ENCODE measurements at places on chromosomes 7 and 10.

GRCh38 chr7:158487631-158488151, 99.9 kb downstream of the PTPRN2 start:
- H3K36me3 ChIP-seq: no peaks in the 10 kb centered on the region
- no peaks in the 10 kb centered on the region for H3K27me3 ChIP-seq
- H3K27ac ChIP-seq: no peak overlapping the region
- no peak overlapping the region for H3K4me3 ChIP-seq
- no peaks in the 10 kb centered on the region for H3K4me1 ChIP-seq

DNA sequence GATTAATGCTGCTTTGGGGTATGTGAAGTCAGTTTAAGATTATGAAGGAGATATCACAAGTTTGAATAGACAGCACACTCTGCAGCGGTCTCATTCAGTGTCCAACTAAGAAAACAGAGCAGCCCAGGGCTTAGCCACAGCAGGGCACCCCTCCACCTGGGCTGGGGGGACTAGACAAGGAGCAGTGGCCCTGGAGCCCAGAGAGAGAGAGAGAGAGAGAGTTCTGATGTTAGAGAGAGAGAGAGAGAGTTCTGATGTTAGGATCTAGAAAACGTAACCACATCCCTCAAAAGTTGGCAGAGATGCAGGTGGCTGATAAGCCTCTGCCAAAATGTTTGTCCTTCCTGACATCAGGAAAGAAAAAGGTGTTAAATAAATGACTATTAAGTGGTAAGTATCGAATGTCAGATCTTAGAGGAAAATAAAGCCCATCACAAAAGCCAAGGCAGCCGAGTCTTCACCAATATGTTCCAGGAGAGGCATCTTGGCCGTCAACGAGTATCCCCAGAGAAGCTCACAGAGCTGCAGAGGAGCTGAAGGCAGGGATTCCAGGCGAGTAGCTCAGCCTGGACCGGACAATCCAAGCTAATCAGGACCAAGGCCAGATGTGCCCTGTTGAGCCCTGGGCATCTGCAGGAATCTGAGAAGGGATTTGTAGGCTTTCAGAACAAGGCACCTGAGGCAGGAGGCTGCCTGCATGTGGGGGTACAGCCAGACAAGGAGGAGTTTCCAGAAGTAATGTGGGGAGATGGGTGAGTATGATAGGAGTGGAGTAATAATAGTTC, 150.1 kb upstream of the TCF7L2 start:
- no peaks in the 10 kb centered on the region for H3K36me3 ChIP-seq
- H3K27ac ChIP-seq: no peak overlapping the region
- H3K4me1 ChIP-seq: no peaks in the 10 kb centered on the region
- no peak for DNase-seq

- no peak for DNase-seq
- H3K4me3 ChIP-seq: no peak overlapping the region
- no peaks in the 10 kb centered on the region for H3K27me3 ChIP-seq
- no peak overlapping the region for H3K27ac ChIP-seq
- H3K4me1 ChIP-seq: peaks cover 20% of the 10 kb centered on the region
Measured at GRCh38 chr10:44466236-44466635, 81.3 kb upstream of the CXCL12 start.

DNA sequence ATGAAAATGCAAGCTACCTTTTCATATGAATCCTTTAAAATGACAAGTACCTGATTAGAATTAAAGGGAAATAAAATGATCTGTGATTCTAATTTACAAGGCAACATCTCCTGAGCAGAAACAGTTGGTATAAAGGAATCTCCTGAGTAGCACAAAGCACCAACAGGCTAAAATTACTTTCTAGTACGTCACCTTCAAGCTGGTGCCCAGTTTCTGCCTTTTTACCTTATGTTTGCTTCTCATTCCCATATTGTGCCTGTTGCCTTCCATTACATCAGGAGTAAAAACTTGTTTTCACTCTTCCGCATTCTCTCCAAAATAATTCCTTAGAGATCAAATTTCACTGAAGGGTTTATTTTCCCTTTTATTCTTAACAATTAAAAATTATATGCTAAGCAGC, 587.1 kb upstream of the KCND2 start:
- no peaks in the 10 kb centered on the region for H3K27me3 ChIP-seq
- DNase-seq: no peak
- H3K4me1 ChIP-seq: no peaks in the 10 kb centered on the region
- H3K4me3 ChIP-seq: no peak overlapping the region
- no peak overlapping the region for H3K27ac ChIP-seq

DNA sequence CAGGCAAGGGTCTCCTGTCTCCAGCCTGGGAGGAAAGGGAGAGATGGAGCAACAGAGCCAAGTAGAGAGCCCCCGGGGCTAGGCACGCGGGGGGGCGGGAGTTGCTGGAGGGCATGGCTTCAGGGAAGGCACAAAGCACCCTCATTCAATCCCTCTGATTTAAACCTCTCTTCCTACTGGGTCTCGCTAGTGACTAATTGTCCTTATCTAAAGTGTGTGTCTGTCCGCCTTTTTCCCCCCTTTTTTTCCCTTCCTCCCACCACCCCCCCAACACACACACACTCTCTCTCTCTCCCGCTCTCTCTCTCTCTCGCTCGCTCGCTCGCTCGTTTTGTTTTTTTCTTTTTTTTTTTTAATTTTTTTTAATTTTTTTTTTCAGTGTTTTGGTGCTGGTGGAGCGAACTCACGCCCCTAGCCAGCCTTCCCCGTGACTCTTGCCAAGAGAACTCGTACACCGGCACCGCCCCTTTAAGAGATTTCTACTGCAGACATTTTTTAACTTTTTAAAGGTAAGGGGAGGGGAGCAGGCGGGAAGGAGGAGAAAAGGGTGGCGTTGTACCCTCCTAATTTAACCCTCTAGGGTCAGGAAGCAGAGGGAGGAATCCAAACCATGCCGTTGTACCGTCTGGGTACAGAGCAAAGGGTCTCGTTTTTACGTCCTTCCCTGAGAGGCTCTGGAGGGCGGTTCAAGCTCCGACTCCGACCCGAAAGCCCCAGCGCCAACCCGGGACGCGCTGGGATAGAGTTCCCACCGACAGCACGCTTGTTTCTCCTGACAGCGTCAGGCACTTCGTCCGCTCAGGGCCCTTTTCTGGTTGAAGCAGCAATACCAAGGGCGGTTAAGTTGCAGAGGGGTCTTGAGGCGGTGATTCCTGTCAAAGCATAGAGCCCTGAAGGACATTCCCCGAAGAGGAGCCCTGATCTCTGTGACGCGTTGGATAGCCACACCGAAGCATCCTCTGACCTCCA, at the start of gene HPSE2:
Gene HPSE2 (minus strand): TSS at position 195 of the 969 bp plus-strand sequence.
- no peak for DNase-seq
- H3K4me1 ChIP-seq: no peaks in the 10 kb centered on the region
- H3K36me3 ChIP-seq: no peaks in the 10 kb centered on the region
- peaks cover 75% of the 10 kb centered on the region for H3K27me3 ChIP-seq
- no peak within 1 kb of the TSS for H3K27ac ChIP-seq
- no peak within 1 kb of the TSS for H3K4me3 ChIP-seq

Measured in RWPE2 (cell line).